ENCODE measurements at places on chromosomes 6 and 20.
A peak's percentile ranks its signal among the peaks of the same experiment; 100 is the strongest.

DNA sequence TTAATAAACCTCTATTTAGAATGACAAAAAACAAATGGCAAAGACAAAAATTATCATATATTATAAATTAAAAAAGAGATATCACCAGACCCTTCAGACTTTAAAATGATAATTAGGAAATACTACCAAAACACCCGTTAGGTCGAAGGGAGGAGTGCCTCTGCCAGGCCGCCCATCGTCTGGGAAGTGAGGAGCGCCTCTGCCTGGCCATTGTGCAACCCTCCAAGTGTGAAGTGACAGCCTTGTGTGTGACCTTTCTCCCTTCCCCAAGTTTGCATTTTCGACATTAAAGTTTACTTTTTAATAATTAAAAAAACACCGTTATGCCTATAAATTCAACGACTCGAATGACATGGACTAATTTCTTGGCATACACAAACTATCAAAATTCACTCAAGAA, 64.5 kb upstream of the TASP1 start:
- peak; percentile 55 for DNase-seq

DNA sequence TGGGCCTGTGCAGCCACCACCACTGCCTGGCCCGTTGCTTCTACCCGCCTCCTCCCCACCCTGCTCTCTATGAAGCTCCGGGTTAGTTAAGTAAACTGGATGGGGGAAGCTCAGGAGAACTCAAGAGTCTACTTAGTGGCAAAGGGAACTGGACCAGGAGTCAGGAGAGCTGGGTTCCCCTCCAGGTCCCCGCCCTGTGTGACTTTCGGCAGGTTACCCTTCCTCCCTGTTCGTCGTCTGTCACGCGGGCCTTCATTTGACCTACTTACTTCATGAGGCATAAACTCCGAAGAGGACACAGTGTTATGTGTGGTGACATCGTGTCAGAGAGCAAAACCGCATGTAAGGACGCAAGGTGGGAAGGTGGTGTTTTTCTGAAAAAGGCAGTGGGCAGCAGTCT, 75.3 kb downstream of the TCP11 start:
- no peak for DNase-seq

GRCh38 chr20:63641792-63642523, 11.3 kb downstream of the STMN3 start:
- DNase-seq = peak; percentile 63

- peak; percentile 8 for DNase-seq
These were observed 91.8 kb upstream of the NHSL1 start for GRCh38 chr6:138590796-138591709.

All from HL-60 (cell line).